ENCODE measurements at places on chromosomes 7 and 10.

DNA sequence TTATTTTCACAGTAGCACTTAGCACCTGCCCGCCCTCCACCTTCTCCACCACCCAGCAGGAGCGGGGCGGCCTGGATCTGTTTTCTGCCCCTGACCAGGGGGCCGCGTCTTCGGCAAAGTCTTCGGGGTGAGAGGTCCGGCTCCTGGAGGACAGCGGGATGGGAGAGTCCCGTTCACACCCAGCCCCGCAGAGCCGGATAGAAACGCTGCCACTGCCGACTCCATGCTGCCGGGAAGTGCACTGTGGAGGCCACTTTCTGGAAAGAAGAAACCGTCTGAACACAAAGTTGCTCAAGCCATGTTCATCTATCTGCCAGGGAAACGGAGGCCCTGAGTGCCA is 14.5 kb upstream of the ZNF273 start:
- no peak for DNase-seq

DNA sequence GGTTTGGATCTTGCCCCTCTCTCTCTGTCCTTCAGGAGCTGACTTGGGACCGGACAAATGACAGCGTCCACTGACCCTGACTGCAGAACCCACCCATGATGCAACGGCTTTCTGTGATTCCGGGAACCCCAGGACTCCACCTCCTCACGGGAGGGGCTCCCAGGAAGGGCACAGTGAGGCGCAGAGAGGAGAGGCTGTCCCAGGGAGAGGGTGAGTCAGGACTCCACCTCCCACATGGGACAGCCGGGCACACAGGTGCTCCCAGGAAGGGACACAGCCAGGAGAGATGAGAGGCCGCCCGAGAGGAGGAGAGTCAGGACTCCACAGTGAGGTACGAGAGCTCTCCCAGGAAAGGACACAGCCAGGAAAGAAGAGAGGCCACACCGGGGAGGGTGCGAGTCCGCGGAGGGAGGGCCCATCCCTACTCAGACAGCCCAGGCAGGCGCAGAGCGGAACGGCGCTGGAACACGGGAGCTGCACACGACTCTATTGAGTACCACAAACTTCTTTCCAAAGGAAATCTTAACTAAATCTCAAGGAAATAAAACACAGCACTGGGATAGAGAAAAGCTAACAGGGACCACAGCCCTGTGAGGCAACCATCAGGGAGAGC is 162.5 kb downstream of the MAD1L1 start:
- DNase-seq = no peak

DNA sequence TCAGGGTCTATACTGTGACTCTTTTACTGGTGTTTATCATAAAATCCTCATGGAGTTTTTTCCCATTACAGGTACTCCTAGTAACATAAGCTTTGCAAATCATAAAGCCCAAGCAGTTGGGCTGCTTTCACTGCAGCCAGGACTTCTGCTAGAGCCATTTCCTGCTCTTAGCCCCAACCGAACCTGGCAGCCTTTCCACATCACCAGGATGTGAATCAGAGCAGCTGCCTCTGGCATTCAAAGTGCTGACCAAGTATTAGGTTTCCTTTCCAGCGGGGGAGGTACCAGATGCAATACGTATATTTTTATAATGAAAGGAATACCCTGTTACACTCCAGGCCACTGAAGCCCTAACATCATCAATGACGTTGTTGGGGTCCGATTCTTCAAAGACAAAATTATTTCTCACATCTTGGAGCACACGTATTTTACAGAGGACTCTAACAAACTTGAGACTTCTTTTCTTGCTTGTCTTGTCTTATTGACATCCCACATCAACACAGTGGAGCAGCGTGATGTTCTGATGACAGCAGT is 3.6 kb upstream of the HTR5A start:
- DNase-seq = no peak

DNA sequence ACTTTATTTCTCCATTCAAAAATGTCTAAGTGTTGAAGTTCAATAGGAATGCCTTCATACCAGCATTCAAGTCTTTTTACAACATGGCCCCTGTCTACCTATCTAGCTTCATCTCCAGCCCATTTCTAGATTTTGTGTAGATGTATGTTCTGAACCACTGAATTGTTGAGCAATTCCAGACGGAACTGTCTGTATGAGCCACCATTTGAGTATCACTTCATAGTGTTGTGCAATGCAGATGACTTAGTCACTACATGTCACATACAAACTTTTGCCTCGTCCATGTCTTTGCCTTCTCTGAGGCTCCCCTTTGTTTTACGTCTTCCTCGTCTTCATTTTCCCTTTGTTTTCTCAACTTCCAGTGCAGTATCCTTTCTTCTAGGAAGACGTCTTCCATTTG is 118.1 kb downstream of the INHBA start:
- no peak for DNase-seq

GRCh38 chr10:74738052-74738451 is 88.3 kb upstream of the KAT6B start:
- no peak for DNase-seq

- no peak for DNase-seq
Observed at GRCh38 chr7:105512415-105512814, 9.7 kb downstream of the PUS7 start.

DNA sequence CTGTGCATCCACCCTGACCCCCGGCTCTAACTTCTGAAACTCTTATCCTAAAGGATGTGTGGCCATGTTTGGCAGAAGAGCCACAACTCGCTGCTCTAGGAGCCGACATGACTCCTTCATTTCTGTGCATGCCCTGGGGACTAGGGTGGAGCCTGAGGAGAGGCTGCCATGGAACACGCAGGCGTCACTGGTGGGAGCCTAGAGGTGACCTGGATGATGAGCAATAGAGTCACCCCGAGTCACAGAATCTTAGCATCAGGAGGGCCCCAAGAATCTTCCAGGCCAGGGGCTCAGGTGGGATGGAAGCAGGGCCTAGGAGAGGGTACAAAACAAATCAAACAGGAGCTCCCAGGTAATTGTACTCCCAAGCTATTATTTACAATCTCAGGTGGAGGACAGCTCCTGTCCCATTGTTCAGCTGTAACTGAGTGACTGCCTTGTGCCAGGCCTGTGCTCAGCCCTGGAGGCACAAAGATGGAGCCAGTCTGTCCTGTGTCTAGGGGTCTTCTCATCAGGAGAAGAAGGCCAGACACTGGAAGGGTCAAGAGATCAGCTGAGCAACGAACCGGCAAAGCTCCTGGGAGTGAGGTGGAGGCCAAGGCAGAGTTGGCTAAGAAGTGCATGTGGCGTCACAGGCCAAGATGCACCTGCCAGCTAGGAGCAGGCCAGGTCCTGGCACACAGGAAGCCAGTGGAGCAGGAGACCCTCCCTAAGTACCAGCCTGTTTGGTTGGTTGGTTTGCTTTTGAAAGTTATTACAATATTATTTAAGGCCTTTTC is 5.8 kb upstream of the ZNF22 start:
- no peak for DNase-seq

Data from stimulated activated CD4-positive, alpha-beta T cell treated with anti-CD3 and anti-CD28 coated beads, Interleukin-4, amount 100 ng/mL, for 1 hour (primary cell).